ENCODE measurements at places on chromosomes 13 and 19.

- H3K4me1 ChIP-seq: peaks cover 36% of the 10 kb centered on the region
- H3K27me3 ChIP-seq: no peaks in the 10 kb centered on the region
- H3K4me3 ChIP-seq: no peak overlapping the region
- DNase-seq: no peak
Measured at GRCh38 chr19:11377237-11377636, 2.8 kb downstream of the SWSAP1 start.

- peaks cover 6% of the 10 kb centered on the region for H3K27me3 ChIP-seq
- H3K4me3 ChIP-seq: no peak overlapping the region
- no peak for DNase-seq
- H3K27ac ChIP-seq: no peak overlapping the region
- no peaks in the 10 kb centered on the region for H3K4me1 ChIP-seq
Measured at GRCh38 chr19:17370026-17370587, 7.0 kb downstream of the PLVAP start.

- H3K27ac ChIP-seq: no peak overlapping the region
- H3K4me3 ChIP-seq: no peak overlapping the region
- no peaks in the 10 kb centered on the region for H3K4me1 ChIP-seq
- no peaks in the 10 kb centered on the region for H3K36me3 ChIP-seq
- DNase-seq: no peak
- no peaks in the 10 kb centered on the region for H3K27me3 ChIP-seq
Measured at GRCh38 chr19:45128806-45129205, 32.0 kb downstream of the NKPD1 start.

- no peak for DNase-seq
- no peaks in the 10 kb centered on the region for H3K36me3 ChIP-seq
- H3K4me1 ChIP-seq: no peaks in the 10 kb centered on the region
- H3K4me3 ChIP-seq: no peak overlapping the region
Measured at GRCh38 chr19:38011426-38011825, 104.4 kb downstream of the SIPA1L3 start.

- no peaks in the 10 kb centered on the region for H3K4me1 ChIP-seq
- H3K27me3 ChIP-seq: no peaks in the 10 kb centered on the region
- no peak for DNase-seq
Measured at GRCh38 chr19:53076984-53077383, 26.2 kb downstream of the ZNF160 start.

Data from tibial nerve (tissue), 4 donors.